ENCODE measurements at places on chromosomes 1 and 21.

GRCh38 chr21:15283789-15284188 lies 219.0 kb upstream of the NRIP1 start:
- no peak for DNase-seq

GRCh38 chr21:16579538-16579937 lies 849.8 kb downstream of the USP25 start:
- no peak for DNase-seq

GRCh38 chr1:184708084-184708676 lies 46.5 kb downstream of the EDEM3 start:
- no peak for DNase-seq

DNA sequence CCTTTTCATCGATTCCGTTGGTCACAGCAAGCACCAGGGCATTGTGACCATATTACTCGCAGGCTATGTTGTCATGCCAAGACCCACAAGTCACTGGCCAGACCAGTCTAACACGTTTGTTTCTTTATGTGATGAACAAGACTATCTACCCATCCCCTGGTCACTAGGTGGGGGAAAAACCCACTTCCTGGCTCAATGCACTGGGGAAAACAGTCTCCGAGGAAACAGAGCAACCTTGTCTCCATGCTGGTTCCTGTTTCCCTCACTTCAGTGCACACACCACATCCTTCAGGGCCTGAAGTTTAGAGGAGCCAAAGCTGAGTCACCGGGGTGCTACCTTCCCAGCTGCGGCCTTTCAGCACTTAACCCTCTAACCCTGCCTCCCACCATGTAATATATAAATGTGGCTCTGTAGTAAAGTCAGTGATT lies 20.9 kb downstream of the ERICH3 start:
- no peak for DNase-seq

GRCh38 chr1:15501208-15502032 lies 22.6 kb downstream of the CASP9 start:
- DNase-seq = no peak

GRCh38 chr1:50955116-50955515 lies 5.0 kb downstream of the FAF1 start:
- DNase-seq = no peak

- no peak for DNase-seq
Measured at GRCh38 chr1:154818911-154819310, 51.2 kb downstream of the KCNN3 start.

- no peak for DNase-seq
Measured at GRCh38 chr1:164765557-164765956, 206.6 kb downstream of the PBX1 start.

- DNase-seq = no peak
Measured at GRCh38 chr1:207818971-207819451, 67.2 kb downstream of the CD46 start.

DNA sequence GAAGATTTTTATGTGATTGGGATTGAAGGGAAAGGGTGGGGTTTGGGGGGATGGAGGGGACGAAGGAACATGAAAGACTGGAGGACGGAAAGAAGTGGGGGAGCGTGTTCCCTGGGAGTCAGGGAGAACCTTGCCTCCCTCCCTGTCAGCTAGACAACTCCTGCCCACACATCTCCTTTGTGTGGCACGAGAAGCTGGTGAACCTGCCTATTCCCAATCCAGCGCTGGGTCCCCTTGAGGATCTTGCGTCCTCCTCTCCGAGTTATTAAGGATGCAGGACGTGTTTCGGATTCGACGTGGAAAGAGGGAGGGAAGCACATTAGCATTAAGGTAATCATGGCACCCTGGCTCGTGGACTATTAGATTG lies 1.4 kb downstream of the LRRC7 start:
- DNase-seq = no peak

GRCh38 chr1:200432586-200432985 lies 22.8 kb upstream of the ZNF281 start:
- DNase-seq = no peak

DNA sequence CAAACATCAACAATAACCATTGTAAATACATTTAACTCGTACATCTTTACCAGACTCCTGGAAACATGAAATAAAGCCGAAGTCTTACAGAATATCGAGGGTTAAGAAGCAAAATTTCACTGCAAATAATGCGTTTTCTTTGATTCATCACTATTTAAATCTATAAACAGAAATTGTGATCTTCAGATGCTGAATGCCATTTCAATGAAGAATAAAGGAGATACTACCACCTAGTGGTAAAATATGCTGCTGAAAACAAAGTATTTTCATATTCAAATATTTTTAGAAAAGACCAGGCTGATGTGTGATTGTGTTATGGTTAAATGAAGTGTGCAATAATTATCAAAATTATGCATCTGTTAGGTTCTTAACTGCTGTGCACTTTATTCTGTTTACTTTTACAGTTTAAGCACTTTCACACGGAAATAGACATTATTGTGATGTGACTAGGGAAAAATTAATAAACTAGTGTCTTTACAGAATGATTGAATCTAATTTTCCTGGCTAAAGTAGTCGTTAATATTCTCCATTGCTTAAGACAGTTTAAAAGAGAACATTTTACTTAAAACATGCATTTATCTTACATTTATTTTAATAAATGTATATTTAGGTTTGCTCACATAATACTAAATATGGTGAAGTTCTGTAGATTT lies 1093.1 kb downstream of the MRPL39 start:
- no peak for DNase-seq

GRCh38 chr1:174219606-174220370 lies 60.5 kb downstream of the RABGAP1L start:
- DNase-seq = no peak

GRCh38 chr1:44820328-44821239 lies 12.3 kb downstream of the BTBD19 start:
- peak; percentile 32 for DNase-seq

DNA sequence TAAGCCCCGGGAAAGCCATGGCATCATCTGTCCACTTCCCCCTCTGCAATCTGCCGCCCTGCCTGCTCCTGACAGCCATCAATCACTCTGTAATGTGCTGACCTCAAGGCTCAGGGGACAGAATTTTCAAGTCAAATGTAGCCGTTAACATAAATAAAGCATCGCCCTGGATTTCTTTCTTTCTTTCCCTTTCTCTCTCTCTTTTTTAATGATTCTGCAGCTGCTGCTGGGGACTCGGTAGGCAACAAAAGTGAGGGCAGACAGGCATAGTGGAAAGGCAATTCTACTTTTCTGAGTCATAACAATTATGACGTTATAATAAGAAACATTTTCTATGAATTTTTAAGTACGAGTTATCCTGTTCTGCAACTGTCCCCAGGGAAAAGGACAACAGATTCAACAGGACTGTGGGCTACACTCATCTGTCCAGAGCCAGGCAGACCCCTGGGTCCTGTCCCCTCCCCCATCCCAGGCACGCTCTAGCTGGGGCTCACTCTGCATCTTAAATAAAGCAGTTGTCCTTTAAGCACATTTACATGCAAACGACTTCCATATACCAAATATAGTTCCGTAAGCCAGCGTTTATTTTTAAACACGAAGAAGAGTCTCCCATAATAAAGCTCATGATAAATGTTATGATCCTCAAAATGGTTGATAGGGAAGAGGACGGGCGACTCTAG lies 78.7 kb downstream of the SSBP3 start:
- DNase-seq = no peak

DNA sequence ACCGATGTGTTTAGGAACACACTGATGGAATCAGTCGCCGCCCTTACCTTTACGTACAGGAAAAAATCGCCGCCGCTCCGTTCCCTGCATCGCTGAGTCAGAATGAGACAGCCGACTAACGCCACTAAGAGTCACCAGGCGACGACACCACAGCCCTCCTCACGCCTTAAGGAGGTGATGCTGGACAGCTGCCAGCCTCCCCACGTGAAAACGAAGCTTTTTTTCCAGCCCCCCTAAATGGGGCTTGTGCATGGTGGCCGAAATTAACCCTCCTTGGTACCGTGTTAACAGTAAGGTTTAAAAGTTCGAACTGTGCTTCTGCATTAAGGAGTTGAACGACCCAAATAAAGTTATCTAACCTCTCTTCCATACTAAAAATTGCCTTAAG lies 511 bp downstream of the DNTTIP2 start:
- DNase-seq = peak; percentile 59

DNA sequence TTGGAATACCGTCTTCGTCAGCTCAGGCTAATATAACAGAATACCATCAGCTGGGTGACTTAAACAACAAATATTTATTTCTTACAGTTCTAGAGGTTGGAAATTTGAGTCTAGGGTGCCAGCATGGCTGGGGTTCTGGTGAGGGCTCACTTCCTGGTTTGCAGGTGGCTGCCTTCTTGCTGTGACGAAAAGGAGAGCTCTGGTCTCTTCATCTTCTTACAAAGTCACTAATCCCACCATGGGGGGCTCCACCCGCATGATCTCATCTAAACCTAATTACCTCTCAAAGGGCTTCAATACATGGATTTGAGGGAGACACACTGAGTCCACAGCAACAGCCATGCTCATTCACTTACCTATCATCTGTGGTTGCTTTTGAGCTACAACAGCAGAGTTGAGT lies 78.3 kb downstream of the PSMG1 start:
- no peak for DNase-seq

GRCh38 chr1:184408580-184408979 lies 21.8 kb downstream of the C1orf21 start:
- DNase-seq = no peak

GRCh38 chr1:156510709-156511108 lies 10.1 kb upstream of the MEF2D start:
- peak; percentile 92 for DNase-seq

DNA sequence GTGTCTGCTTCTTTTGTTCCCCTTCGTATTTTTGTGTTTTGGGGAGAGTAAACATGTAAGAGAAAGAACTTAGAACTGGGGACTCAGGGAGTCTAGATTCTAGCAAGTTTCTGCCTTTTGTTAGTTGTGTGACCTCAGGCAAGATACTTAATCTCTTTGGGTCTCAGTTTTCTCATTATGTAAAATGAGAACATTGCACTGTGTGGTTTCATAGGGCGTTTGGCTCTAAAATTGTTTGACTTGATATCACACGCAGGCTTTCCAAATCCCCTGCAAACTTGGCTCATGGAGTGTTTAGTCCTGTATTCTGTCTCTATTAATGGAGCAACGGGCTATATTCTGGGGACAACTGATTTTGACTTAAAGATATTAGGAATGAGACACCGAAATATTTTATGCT lies 57.7 kb downstream of the NTNG1 start:
- DNase-seq = no peak

DNA sequence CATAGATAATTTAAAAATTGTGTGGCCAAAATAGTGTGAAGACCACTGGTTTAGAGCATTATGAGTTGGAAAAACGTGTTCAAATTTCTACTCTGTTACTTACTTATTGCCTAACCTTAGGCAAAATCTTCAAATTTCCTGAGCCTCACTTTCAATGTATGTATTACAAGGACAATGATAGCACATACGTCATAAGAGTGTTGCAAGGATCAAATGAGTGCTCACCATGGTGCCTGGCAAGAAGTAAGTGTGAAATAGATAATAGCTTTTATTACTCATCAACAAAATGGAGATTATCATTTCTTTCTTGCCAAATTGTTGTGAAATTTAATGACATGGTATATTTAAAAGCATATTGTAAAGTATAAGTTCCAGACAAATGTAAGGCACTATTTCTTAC lies 57.2 kb downstream of the FH start:
- DNase-seq = no peak

- DNase-seq = no peak
Measured at GRCh38 chr1:41707793-41708192, 210.9 kb downstream of the HIVEP3 start.

- peak; percentile 61 for DNase-seq
Measured at GRCh38 chr1:41573785-41574713, 89.6 kb upstream of the EDN2 start.

DNA sequence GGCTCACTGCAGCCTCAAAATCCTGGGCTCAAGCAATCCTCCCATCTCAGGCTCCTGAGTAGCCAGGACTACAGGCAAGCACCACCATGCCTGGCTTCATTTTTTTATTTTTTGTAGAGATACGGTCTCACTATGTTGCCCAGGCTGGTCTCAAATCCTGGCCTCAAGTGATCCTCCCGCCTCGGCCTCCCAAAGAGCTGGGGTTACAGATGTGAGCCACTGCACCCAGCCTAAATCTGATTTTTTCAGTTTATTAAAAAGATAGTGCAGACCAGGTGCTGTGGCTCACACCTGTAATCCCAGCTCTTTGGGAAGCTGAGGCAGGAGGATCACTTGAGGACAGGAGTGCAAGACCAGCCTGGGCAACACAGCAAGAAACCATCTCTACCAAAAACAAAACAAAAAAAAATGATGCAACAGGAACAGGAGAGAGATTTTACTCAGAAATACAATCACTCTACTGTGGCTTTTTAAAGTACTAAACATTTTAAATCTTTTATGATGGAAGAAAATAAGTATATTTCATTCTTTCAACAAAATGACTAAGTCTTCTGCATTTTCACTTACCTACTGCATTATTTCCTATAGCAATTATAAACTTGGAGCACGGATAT lies 1.9 kb downstream of the PSMG1 start:
- DNase-seq = no peak

- DNase-seq = no peak
Measured at GRCh38 chr1:170749549-170749948, 85.6 kb downstream of the PRRX1 start.

DNA sequence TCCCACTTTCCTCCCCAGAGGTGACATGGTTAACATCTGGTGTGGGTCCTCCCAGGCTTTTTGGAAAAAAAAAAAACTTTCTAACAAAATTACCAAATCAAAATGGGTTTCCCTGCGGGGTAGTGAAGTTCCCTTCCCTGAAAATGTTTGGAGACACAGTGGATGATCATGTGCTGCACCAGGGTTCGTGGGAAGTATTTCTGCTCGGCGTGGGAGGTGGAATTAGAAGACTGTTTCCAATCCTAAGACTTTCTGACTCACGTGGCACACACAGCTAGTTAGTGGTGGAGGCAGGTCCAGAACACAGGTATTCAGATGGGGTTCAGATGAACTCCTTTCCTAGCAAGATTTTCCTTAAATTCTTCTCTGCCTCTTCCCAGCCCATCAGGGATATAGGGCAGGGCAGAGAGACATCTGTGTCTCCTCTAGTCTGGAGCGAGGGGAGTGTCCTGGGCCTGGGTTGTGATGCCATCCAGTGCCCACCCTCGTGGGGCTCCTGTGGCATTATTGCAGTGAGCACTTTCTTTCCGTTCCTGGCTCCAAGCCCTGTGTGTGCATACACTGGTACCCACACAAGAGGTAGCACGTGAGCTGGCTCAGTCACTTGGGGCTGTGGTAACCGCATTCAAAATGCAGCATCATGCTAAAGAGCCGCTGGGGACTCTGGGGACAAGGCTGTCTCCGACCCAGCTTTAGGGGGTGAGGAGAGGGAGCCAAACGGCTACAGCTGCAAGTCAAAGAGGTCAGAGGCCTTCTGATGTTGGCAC lies 27.5 kb downstream of the KCNC4 start:
- no peak for DNase-seq

GRCh38 chr1:66732407-66733166 lies 19.7 kb upstream of the DYNLT5 start:
- no peak for DNase-seq

- DNase-seq = no peak
Measured at GRCh38 chr1:154767315-154768240, 102.5 kb downstream of the KCNN3 start.

Data from left colon (tissue), 2 donors.